Pons (tissue), 1 donor: ENCODE measurements at places on chromosomes 16 and 17.

- DNase-seq, result no peak
These were observed 71.3 kb upstream of the CDH5 start for GRCh38 chr16:66295213-66295612.

- peak; percentile 40 for DNase-seq
These were observed 3.3 kb downstream of the STX4 start for GRCh38 chr16:31036691-31037090.

- no peak for DNase-seq
These were observed 166.4 kb downstream of the CYB561 start for GRCh38 chr17:63279498-63280230.

DNA sequence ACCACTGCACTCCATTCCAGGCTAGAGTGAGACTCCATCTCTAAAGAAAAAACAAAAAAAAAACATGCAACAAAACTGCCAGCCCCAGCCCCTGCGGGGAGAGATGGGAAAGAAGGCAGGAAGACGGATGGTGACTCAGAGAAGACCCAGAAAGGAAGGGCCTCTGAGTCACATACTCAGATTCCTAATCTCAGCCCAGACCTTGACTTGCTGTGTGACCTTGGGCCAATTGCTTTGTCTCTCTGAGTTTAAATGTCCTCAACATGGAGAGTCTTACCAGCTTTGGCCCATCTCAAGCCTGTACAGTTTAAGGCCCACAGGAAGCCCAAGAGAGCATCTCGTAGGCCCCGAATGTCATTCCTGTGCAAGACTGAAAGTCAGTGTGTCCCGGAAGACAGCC lies 86.5 kb upstream of the LHX1 start:
- DNase-seq, result no peak

DNA sequence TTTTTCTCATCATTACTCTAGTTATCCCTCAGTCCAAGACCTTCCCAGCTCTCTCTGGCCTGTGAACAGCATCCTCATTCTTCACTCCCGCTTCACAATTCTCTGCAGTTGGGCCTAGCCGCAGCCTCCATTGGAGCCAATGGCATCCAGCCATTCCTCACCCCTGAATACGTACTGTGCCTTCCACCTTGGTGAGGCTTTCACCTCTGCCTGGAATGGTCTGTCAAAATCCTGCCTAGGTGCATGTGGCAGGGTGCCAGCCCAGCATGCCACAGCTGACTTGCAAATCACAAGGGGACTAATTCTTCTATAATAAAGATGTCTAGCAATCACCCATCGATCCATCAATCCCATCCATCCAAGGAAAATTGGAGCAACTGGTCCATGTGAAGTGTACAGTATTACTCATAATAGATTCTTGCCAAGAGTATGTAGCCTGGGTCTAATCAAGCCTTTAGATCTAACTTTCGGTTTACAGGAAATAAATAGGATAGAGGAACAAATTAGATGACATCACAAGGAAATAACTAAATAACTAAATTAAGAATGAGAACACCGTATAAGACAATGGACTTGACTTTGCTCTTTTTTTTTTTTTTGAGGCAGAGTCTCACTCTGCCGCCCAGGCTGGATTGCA lies 5.1 kb upstream of the CX3CL1 start:
- DNase-seq, result no peak

DNA sequence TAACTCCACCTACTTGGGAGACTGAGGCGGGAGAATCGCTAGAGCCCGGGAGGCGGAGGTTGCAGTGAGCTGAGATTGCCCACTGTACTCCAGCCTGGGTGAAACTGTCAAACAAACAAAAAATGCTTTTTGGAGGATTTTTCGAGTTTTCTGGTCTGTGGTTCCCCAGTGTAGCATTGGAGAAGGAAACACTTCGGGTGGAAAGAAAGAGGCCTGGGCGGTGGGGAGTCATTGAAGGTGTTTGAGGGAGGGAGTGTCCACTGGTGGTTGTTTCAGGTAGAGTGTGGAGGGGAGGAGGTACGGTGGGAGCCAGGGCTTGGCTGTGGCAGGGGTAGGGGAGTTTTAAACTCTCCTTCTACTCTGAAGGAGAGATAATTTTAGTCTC lies 1.2 kb downstream of the RNF213 start:
- no peak for DNase-seq

- no peak for DNase-seq
These were observed 3.9 kb upstream of the SMPD3 start for GRCh38 chr16:68452176-68452575.

DNA sequence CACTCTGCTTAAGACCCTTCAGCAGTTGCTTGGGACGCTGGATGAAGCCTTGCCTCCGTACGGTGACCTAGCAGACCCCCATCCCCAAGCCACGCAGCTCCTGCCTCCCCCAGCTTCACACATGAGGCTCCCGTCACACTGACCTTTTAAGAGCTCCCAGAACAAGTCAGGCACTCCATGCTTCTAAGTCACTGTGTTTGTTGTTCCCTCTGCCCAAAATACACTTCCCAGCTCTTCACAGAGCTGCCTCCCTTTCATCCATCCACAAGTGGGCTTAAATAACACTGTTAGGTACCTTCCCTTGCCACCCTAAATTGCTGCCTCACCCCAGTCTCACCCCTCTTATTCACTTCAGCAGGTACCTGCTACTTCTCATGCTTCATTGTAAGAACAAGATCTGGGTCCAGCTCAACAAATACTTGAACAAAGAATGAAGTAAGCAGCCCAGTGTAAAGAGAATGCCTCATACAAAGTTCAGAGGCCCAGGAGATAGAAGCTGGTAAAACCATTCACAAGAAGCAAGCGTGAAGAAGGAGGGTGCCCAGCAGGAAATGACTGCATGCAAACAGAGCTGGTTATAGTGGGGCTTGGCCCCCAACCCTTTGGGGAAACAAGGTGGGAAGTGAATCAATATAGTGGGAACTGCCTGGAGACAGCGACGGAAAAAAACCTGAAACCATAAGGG lies 5.8 kb downstream of the ZC3H7A start:
- DNase-seq, result no peak

DNA sequence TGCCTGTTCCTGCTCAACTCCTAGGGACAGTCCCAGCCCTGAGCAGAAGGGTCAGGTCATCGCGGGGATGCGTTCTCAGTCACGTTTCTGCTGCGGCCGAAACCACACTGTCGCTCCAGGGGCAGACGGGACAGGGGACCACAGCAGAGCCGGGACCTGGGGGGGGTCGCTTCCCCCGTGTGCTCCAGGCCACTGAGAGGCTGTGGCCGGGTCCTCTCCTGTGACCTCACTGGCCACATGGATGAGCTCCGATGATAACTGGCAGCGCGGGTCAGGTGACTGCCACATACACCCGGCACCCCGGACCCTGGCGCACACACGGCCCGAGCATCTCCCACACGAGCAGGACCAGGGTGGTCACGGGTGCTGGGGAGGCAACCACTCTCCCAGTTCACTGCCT lies 12.8 kb downstream of the GNPTG start:
- DNase-seq, result no peak

GRCh38 chr16:61900482-61900881 lies 135.8 kb downstream of the CDH8 start:
- DNase-seq, result no peak

DNA sequence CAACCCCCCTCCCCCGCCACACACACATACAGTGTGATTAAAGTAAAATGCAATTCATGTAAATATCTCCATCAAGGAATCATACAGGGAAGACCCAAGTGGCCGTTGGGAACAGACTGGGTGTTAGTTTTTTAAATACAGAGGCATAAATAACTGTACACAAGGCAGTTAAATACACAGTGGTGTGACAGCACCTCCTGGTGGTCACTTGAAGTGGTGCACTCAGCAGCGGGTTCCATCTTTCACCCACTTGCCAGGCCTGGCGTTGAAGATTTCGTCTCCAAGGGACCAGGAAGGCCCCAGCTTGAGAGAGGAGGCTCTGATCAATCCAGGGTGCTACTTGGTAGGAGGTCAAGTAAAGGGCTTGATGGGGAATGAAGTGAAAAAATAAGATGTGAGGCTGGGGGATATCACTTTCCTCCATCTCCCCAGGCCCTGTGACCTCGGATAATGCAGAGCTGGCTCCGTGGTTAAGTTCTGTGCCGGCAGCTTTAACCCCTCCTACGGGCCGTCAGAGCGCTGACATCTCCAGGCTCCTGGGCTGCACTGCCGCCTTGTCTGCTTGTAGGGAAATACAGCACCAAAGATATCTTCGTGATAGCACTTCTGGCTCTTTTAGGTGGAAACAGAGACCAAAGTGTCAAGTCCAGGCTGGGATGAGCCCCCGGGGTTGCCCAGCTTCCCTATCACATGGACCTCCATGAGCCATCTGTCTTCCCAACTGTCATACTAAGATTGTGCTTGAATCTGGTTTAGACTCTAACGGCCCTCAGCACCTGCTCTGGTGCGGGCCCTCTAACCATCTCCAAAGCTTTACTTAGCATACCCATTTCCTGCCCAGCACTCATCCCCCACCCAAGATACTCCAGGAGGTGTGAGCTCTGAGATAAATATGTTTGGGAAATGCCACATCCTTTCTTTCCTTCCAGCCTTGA lies 20.7 kb downstream of the LGALS9 start:
- DNase-seq, result peak; percentile 43

DNA sequence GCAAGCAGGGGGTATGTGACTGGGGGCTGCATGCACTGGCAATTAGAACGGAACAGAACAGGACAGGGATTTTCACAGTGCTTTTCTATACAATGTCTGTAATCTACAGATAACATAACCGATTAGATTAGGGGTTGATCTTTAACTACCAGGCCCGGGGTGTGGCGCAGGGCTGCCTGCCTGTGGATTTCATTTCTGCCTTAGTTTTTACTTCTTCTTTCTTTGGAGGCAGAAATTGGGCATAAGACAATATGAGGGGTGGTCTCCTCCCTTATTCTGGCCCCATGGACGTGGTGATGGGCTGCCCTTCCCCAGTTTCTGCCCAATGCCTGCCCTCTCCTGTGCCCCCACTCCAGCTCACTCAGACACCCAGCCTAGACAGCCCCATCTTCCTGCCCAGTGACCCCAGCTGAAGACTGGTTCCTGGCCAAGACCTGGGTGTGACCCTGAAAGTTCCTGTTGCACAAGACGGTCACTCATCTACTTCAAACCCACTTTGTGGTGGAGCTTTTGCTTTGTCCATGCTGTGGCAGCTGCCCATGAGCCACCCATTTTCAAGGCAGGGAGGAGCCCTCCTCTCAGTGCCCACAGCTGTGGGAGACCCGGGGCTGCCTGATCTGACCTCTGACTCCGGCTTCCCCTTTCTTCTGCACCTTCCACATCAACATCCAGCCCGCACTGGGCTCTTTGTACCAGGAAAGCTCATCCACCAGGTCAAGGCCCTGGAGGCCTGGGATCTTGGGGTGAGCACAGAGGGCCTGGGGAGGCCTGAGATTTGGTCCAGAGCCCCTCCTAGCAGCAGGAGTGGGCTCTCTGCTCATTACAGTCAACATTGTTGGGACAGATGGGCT lies 18.6 kb downstream of the ALOX12B start:
- DNase-seq, result no peak

- no peak for DNase-seq
These were observed 6.6 kb downstream of the IL21R start for GRCh38 chr16:27408602-27409031.

DNA sequence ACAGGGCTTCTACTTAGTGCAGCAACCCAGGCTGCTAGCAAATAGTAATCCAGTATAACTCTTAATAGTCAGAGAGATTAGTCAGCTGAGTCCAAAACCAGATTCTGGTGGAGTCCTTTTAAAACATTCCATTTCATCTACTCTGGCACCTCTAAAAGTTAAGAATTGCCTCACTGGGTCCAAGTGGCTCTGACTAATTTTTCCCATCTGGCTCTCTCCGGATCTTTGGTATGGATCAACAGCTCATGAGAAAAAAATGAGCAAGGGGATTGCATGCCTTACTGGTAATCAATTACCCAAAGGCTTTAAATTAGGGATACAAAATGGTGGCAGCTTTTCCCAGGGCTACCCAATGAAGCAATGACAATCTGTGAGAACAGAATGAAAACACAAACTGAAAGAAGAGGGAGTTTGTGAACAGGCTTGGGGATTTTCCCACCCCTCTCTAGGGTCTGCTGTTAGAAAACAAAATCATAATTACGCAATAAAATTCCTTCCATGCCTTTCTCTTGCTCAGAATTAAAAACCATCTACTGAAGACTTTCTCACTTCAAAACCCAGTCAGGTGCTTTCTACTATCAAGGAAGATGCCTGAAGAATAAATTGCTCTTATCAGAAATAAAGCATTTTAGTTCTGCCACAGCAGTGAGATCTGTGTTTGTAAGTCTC lies 84.6 kb upstream of the PMFBP1 start:
- no peak for DNase-seq

DNA sequence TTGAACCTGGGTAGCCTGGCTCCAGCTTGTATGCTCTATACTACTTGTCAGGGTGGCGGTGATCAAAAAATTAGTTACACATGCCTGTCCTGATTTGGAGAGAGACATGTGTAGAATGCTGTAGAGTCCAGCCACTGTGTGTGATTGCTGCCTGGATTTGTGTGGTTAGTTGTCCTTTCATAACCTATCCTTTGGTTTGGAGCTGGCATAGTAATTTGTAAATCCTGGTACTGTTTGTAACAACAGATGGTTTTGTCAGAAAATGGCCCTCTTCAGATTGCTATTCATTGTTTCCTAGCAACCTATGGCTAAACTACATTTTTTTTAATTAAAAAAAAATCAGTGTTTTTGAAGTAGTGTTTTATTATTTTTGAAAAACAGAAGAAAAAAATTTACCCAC lies 30.5 kb downstream of the ETV4 start:
- DNase-seq, result peak; percentile 61

DNA sequence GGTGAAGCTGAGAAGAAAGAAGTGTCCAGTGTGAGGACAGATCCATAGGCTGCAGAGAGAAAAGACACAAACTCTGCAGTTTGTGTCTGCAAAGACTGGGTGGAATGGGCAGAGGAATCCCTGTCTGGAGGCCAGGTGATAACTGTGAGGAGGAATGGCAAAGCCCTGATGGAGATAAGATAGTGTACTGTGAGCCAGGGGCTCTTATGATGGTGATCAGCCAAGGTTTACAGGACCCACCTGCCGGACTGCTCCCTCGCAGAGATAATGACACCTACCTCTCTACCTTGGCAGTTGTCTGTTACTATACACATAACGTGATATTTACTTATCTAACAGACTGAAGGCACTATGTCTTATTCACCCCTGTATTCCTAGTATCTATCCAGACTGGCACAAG lies 92.6 kb upstream of the ASIC2 start:
- DNase-seq, result no peak

DNA sequence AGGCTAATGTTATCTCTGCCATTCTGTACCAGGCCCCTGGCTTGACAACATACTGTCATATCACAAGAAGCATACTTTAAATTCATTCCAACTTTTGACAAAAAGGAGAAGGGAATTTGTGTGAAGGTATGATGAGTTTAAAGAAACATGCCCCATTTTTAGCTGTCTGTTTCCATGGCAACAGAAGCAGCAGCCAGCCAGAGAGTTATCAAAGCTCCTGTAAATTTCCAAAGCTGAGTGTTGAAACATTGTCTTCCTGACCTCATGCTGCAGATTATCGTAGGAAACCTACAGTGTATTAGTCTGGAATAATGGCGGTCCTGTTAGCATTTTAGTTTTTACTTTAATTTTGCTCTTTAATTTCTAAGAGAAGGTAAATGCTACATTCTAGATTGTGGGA lies 124.9 kb downstream of the MRTFB start:
- DNase-seq, result no peak

DNA sequence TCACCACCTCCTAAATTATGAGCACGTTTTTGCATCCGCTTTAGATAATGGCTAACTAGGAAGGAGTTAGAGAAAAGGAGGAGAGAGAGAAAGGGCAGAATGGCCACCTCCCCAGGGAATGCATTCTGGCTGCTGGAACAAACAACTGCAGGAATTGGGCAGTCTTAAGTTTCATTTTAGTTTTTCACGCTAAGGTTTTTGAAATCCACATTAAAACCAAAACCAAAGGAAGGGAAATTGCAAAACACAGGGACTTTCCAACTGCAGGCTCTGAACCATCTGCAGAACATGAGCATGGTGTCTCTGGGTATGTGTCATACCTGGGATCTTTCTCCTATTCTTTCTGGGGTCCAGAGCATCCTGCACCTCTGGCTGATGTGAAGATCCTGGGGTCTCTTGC lies 12.1 kb upstream of the CCL8 start:
- DNase-seq, result no peak
